Occipital lobe (tissue), 3 donors: ENCODE measurements at places on chromosomes 4 and X.

DNA sequence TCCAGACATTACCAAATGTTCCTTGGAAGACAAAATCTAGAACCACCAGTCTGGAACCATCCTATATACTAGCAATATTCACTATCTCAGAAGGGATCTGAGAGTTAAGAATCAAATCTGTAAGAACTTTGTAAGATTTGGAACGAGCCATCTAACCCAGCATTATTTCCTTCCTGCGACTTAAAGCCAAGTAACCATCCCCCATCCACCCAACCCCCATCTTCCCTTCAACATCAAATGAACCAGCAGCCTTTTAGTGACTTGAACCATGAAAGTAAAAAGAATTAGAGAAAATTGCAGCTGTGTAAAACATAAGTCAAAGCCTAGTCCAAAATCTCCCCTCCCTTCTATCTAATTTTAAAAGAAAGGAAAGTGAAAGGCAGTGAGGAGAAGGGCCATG, 15.6 kb downstream of the RBM47 start:
- DNase-seq: no peak

DNA sequence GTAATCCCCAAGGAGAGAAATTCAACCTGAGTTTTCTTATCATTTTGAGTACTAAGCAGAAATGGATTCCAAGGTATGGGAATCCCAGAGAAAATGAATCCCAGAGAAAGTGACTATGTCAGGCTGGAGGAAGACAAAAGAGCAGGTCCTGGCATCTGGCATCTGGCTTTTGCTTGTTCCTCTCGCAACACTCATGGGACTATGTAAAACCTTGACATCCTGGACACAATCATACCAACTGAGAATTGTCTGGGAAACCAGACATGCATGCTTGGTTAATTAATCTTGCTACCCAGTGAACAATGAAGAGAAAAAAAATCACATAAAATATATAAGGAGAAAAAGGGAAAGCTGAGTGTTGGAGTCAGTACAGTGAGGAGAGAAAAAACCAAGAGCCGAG, 12.9 kb downstream of the DCAF8L1 start:
- no peak for DNase-seq

DNA sequence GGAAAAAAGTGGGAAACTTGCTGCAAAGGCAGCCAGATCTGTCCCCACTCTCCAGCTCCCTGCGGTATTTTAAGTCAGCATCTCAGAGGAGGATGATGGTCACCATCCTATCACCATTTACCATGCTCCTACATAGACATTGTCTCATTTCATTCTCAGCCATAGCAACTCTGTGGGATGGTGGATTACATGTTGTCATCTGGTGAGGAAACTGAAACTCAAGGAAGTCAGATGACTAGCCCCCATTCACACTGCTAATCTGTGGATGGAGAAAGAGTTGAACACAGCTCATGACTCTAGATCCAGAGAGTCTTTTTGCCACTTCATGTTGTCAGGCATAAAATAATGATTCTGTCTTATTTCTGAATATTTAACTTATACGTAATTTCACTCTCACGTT, 323.5 kb downstream of the PTTG2 start:
- no peak for DNase-seq

- DNase-seq: no peak
These were observed 111.7 kb downstream of the PTTG2 start for GRCh38 chr4:38071801-38072431.
